ENCODE measurements at places on chromosomes 4 and X.

DNA sequence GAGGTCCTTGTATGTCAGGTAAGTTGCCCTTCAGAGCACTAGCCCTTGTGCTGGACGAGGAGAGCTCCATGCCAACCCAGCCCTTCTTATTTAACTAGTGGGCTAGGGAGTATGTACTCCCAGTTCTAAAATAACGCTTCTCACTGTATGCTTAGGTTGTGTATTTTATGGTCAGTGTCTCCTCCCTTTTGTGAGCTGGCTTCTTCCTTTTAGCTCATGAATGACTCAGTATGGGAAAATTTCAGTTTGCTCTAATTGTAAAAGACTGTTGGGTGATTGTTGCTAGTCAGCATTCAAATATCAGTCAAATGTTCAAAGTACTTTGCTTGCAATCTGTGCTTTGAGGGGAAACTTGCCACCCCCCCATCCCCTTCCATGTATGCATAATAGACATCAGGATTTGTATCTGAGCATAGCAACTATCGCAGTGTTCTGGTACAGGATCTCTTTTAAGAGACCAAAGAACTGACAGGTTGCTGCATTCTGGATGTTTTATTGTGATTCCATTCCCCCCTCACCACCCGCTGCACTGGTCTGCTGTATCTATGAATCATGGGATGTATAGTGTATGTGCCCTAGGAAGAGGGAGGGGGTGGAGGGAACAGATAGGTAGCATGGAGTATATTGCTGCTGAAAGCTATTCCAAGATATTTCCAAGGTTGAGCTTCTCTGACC is 34.7 kb downstream of the DLG3 start:
- no peak for DNase-seq

DNA sequence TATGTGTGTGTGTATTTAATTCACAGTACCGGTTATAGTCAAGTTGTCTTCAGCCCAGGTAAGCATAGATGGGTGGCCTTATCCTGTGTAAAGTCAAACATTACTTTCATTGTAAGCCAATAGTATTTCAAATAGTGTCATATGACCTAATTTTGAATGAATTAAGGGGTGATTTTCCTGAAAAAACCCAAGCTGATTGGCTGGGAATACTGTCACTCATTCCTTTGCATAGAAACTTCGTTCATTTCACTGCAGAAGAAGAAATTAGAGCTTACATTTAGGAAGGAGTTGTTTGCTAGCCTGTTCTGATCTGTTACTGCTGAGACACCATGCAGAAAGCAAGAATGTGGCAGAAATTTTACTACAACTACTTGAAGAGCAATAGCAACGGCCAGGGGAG is 45.4 kb downstream of the SMARCAD1 start:
- DNase-seq: no peak

DNA sequence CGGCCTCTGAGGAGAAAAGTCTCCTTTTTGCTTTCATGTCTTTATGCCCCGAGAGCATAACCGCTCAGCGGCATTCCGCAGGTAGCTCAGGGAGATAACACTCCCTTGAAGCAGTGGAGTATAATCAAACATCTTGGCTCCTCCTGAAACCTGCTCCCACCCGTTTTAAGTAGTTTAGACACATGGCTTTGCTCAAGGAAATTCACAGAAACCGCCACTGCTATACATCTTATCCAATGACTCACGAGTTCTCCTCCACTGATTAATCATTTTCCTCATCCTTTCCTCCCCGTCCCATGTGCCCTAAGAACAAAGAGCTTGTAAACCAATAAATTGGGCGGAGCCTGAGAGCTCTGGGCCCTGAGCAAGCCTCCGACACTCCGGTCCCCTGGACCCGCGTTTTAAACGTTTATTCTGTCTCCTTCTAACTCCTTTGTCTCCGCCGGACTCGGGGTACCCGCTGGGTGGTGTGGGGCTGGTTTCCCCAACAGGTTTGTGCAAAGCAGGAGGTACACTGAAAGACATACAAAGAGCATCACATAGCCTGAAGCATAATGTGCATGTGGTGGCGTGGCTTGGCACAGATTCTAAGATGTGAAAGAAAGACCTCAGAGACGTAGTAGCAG is 401.2 kb downstream of the TLL1 start:
- DNase-seq: no peak

GRCh38 chr4:186307497-186307896 is 41.5 kb downstream of the F11 start:
- DNase-seq: no peak

- no peak for DNase-seq
These were observed 157.4 kb downstream of the DHRSX start for GRCh38 chrX:2343413-2343812.

DNA sequence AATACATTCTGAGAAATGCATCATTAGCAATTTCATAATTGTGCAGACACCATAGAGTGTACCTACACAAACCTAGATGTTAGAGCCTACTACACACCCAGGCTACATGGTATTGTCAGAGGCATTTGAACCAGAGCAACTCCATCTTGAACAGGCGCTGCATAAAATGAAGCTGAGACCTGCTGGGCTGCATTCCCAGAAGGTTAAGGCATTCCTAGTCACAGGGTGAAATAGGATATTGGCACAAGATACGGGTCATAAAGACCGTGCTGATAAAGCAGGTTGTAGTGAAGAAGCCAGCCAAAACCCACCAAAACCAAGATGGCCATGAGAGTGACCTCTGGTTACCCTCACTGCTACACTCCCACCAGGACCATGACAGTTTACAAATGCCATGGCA is 116.4 kb downstream of the LARP7 start:
- no peak for DNase-seq

DNA sequence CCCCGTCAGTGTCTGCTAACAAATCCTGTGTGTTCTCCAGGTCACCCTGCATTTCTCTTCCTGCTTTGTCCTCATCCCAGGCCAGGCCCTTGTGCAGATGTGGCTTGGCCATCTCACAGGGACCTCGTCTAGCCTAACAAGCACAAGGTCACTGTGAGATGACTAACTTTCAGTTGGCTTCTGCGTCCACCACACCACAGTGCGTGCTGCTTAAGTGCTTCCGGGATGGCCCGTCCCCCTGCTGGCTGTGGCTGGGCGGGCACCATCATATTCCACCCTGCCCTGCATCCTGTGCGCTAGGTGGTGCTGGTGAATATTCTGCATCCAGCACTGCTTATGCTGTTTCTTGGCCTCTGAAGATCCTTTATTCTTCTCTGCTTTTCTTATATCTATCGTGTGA is 33.8 kb downstream of the RBBP7 start:
- no peak for DNase-seq

DNA sequence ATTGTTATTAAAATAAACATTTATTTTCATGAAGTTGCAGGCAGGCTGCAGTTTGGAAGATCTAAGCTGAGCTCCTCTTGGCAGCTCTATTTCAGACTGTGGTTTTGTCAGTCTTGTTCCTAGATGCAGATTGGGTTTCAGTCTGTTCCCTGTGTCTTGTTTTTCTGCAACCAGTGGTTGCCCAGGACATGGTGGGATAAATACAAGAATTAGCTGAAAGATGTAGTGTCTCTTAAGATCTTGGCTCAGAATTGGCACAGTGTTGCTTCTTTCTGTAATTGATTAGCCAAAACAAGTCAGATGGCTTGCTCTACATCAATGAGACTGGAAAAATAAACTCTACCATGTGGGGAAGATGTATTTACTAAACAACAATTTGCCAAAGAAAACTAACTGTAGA is 283.0 kb upstream of the BOD1L1 start:
- DNase-seq: no peak

DNA sequence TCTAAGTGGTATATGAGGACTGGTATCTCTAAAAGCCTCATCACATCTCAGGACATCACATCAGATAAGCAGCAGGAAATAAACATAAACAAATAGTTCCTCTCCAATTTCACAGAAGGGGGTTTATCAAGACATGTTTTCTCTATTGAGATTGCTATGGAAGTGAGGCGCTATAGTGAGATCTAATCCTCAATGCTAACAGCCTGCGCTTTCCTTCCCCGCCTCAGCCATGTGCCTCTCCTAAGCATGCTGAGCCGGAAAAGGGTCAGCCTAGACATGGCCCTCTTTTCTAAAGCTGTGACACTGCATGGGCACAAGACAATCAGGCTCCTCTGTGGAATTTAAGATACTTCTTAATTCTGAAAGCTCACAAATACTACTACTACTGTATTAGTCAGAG is 286.1 kb downstream of the INPP4B start:
- DNase-seq: no peak

GRCh38 chrX:39854772-39855747 is 242.7 kb downstream of the BCOR start:
- DNase-seq: peak; percentile 76

GRCh38 chrX:68829582-68830418 is 979 bp downstream of the EFNB1 start:
- DNase-seq: no peak

DNA sequence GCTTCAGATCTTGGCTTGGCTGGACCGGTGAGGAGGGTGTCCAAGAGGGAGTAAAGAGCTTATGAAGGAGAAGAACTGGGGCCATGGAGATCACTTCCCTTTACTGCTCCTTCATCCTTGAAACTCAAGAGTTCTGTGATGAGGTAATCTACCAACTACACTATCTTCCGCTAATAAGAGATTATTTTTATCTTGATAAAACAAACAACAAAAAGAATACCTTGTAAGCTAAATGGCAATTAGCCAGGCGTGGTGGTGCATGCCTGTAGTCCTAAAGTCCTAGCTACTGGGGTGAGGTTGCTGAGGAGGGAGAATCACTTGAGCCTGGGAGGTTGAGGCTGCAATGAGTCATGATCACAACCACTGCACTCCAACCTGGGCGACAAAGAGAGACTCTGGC is 47.4 kb downstream of the HAUS3 start:
- no peak for DNase-seq

DNA sequence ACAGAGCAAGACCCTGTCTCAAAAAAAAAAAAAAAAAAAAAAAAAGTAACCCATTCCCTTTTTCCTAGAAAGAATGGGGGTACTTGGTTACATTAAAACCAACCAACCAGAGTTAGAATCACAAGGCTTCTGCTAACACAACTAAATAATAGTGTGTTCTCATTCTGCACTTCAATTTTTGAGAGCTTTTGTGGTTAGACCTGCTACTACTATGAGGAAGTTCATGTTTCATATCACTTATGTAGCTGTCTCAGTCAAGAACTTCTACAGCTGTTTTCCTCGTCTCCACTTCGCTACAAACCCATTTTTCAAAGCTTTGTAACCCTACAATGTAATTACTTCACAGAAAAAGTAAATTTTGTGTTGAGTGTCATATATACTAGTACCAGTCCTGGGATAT is 58.3 kb downstream of the PDHA2 start:
- DNase-seq: no peak

GRCh38 chrX:10015355-10015722 is 48.2 kb downstream of the CLDN34 start:
- DNase-seq: no peak

GRCh38 chr4:61443813-61444510 is 243.8 kb downstream of the ADGRL3 start:
- DNase-seq: no peak

- DNase-seq: no peak
These were observed 66.3 kb downstream of the KCNIP4 start for GRCh38 chr4:21882051-21882839.

GRCh38 chr4:141406237-141406636 is 185.5 kb downstream of the ZNF330 start:
- no peak for DNase-seq

DNA sequence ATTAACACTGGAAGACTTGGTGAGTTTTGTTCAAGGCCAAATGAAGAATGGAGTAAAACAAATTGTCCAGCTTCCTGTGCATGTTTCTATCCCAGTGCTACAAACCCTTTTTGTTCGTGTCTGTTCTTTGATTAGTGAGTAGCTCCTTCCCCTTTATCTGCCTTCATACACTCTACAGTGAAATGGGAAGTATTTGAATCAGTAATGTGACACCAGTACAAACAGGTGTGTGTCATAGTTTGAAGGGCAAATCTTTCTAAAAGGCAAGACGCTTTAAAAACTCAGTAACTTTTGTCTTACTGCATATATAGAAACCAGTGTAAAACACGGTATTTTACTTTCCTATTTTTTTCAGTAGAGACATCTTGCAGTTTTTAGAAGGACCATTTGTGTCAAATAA is 5.9 kb downstream of the ARHGEF38 start:
- DNase-seq: no peak

GRCh38 chr4:151573474-151573873 is 164.5 kb downstream of the FHIP1A start:
- no peak for DNase-seq

DNA sequence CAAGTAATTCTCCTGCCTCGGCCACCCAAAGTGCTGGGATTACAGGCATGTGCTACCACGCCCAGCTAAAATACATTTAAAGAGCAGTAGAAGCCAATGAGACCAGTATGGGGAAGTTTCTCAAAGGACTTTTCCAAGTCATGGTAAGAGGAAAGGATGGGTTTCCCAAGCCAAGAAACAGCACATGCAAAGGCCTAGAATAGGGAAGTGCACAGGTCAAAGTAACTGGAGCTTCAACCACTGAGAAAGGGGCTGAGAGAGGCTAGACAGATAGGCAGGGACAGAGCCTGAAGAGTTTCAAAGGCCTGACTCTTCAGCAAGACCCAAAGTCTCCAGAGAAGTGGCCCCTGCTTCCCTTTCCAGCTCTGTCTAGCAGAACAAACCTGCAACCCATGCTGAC is 162.1 kb downstream of the CORIN start:
- no peak for DNase-seq

DNA sequence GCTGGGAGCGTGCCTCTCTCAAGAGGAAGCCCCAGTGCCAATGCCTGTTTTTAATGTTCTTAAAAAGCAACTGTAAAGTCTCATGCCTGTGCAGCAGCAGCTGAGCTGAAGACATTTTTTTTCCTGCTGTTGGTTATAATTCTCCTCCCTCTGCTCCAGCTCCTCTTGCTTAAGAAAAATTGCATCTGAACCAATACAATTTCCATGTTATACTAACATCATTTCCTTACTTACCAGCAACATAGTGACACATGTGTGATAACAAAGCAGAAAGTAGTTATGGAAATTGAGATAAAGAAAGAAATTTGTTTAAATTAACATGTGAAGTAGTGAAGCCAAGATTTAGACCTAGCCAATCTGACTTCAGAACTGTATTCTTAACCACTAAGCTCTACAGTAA is 101.4 kb downstream of the TBC1D19 start:
- DNase-seq: no peak
